Activated CD4-positive, alpha-beta T cell treated with anti-CD3 and anti-CD28 coated beads for 36 hours (primary cell): ENCODE measurements at places on chromosomes 2 and 18.

DNA sequence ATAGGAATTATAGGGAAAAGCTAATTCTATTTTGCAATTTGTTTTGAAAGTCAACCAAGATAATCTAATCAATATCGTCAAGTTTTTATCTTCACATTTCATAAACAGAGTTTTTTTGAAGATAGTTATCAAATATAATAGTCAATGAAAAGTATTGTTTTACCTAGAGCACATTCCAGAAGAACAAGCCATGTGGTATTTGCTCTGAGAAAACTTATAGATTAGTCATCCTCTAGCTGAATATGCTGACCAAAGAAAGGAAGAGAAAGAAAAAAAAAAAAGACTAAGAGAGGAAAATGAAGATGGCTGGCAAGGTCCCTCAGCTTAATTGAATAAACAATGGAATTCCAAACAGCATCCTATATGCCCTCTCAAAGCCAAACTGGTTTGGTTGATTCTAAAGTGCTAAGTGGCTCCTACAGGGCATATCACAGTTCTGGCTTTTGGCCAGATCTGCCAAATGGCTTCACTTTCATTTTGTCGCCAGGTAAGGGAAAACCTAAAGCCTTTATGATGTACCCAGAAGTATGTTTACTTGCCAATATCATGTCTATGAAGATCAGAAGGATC lies 132.6 kb downstream of the VWC2L start:
- no peaks in the 10 kb centered on the region for H3K4me1 ChIP-seq
- H3K36me3 ChIP-seq = no peaks in the 10 kb centered on the region
- no peak for DNase-seq
- H3K27me3 ChIP-seq = peaks cover 3% of the 10 kb centered on the region

DNA sequence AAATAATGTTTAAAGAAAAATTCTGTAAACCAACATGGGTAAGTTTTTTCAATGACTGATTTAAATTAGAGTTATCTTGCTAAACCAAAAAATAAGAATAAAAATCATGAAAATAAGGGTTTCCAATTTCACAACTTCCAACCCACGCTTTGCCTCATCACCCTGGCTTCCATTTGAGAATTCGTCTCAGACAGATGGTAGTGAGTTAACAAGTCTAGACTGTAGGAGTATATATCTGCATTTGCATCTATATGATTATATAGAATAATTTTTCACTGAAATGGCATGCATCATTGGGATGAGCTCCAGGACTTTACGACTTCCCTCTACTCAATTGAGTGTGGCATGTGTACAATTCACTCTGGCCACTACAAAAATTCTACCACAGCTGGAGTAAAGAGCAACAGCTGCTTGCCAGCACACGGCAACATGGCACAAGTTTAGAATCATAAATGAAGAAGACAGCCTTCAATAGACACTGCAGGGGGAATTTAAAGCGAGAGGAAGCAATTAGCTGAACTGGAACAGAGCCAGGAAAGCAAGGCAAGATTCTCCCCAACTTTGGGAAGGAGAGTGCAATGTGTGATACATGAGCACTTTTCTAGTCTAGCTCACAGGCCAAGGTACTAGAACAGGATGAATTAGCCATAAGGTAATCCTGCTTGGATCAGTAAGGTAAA lies 1673.5 kb upstream of the CELF4 start:
- H3K27me3 ChIP-seq = no peaks in the 10 kb centered on the region
- H3K36me3 ChIP-seq = no peaks in the 10 kb centered on the region
- no peaks in the 10 kb centered on the region for H3K4me1 ChIP-seq
- H3K4me3 ChIP-seq = no peak overlapping the region
- no peak overlapping the region for H3K27ac ChIP-seq

DNA sequence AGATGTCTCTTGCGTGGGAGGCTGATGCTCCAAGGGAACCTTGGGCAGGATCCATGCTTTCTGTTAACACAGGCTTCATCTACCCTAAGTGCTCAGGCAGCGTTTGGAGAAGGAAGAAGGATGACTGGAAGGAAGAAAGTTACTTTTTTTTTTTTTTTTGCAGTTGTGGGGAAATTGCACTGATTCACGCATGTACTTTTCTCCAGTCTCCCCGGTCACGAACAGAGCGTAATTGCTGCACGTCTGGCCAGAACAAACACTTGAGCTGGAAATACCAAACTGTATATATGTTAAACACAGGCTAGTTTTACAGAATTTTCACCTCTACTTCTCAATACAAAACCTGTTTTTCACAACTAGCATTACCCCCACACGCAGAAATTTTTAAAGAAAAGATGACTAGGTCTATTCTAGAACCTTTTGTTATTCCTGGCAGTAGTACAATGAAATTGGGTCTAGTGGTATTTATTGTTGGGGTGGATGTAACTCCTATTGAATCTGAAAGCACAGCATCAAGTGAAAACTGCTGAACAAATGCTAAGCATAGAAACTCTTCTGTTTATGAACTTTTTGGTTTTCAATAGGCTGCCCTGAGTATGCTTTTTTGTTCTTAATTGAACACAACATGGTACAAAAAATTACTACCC lies 9.3 kb upstream of the SCYGR5 start:
- peaks cover 5% of the 10 kb centered on the region for H3K4me1 ChIP-seq
- H3K27ac ChIP-seq = no peak overlapping the region

DNA sequence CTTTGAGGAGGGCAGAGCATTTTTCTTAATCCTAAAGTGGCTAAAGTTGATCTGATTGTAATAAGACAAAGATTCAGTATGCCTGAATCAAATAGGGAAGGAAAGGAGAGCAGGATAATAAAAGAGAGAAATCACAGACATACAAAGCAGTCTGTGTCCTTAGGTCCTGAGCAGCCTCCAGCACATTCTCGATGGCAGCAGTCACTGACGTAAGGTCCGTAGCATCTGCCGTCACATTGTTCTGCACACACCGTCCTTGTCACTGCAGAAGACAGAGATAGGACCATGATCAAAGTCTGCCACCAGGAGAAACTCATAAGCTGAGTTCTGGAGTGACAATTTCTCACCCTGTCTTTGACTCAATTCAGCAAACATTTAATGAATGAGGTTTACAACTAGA lies 813.7 kb downstream of the ERBB4 start:
- H3K4me1 ChIP-seq = no peaks in the 10 kb centered on the region
- DNase-seq = no peak
- H3K4me3 ChIP-seq = no peak overlapping the region
- no peaks in the 10 kb centered on the region for H3K27me3 ChIP-seq
- H3K27ac ChIP-seq = no peak overlapping the region
- no peaks in the 10 kb centered on the region for H3K36me3 ChIP-seq

DNA sequence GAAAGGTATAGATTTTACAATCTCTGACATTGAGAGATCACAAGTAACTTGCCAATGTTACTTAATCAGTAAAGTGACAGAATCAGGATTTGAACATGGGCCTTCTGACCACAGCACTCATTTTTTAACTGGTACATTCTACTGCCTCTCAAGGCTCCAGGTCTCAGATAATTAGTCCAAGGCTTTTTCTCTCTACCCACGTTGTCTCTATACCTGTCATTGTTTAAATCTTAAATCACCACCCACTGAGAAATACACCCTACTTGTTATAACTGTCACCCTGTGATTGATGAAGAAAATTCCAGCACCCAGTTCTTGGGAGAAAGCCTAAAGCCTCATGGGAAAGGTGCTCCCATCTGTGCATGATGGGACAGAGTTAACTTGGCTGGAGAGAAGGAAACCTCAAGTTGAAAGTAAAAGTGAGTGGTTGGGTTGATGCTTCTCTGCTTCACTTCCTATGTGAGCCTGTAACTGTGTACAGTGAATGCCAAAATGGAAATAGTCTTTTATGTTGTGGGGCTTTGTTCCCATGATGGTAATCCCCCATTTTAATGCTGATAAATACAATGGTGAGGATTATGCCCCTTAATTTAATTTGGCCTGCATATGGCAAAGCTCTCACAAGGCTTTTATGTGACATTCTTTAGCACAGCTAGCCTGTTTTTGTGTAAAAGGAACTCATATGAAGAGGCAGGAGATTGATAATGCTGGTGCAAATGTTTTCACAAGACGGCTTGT lies 190.1 kb upstream of the SP5 start:
- DNase-seq = no peak
- no peak overlapping the region for H3K4me3 ChIP-seq
- peaks cover 6% of the 10 kb centered on the region for H3K27me3 ChIP-seq
- no peaks in the 10 kb centered on the region for H3K36me3 ChIP-seq

DNA sequence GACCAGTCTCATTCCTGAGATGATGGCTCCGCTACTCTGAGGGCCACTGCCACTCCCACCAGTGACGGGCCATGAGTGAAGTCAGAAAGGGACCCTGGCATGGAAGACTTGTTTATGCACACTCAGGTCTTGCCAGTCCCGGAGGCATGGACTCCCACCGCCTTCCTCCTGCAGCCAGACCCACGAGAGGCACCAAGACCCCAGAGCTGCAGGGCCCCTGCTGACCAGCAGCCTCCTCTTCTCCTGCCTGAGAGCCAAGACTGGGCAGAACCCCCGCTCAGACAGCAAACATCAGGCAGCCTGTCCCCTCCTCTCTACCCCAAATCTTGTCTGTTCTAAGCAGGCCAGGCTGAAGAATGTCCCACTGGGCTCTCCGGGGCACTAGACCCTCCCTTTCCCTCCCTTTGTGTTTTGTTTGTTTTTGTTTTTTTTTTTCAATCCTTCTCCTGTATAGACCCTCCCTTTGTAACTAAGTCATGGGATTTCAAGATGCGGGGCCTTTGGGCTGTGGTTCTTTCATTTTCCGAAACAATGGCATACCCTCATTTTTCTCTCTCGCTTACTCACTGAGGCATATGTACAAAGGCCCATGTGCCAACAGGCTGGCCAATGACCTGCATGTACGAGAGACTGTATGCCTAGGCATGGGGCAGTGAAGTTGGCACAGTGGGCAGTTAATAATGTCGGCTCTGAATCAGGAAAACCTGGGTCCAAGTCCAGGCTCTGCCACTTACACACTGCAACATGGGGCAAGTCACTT lies 24.3 kb upstream of the MAPRE3 start:
- H3K4me1 ChIP-seq = peaks cover 2% of the 10 kb centered on the region
- H3K36me3 ChIP-seq = no peaks in the 10 kb centered on the region
- H3K4me3 ChIP-seq = no peak overlapping the region
- DNase-seq = no peak
- peaks cover 6% of the 10 kb centered on the region for H3K27me3 ChIP-seq
- no peak overlapping the region for H3K27ac ChIP-seq

DNA sequence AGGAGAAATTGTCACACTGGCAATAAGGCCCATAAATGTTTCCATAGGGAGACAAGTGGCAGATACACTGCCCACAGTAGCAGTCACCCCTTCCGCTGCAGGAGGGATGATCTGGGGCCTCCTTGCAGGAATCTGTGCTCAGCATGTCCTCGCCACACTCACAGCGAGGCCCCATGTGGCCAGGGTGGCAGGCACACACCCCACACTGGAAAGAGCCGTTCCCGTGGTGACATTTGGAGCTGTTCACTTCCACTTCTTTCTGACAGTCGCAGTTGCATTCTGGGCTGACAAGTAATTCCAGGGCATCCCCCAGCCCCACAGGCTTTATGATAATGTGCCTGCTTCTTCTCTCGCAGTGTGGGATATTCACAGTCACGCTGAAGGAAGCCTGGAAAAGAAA lies 62.6 kb downstream of the ITGB6 start:
- no peaks in the 10 kb centered on the region for H3K4me1 ChIP-seq
- no peak overlapping the region for H3K4me3 ChIP-seq
- H3K27me3 ChIP-seq = no peaks in the 10 kb centered on the region

DNA sequence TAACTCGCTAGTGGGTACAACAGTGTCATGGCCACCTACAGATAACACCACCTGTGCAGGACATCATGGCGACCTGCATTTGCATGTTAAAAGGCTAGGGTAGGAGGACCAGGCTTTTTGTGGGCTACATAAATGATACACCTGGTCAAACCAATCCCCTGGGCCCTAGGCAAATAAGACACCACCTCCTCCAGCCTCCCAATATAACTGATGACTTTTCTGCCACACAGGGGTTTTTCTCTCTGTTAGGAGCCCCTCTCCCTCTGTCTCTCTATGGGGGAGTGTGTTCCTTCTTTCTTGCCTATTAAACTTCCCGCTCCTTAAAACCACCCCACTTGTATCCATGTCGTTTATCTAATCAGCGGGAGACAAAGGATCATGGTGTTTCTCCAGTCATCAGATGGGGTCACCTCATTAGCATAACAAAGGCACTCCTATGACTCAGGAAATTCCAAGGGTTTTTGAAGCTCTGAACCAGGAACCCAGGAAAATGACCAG lies 10.8 kb upstream of the BUB1 start:
- peaks cover 2% of the 10 kb centered on the region for H3K27me3 ChIP-seq
- DNase-seq = no peak

GRCh38 chr2:149200109-149200520 lies 130.3 kb upstream of the LYPD6 start:
- H3K4me3 ChIP-seq = no peak overlapping the region
- H3K36me3 ChIP-seq = no peaks in the 10 kb centered on the region
- no peaks in the 10 kb centered on the region for H3K4me1 ChIP-seq
- no peak overlapping the region for H3K27ac ChIP-seq

DNA sequence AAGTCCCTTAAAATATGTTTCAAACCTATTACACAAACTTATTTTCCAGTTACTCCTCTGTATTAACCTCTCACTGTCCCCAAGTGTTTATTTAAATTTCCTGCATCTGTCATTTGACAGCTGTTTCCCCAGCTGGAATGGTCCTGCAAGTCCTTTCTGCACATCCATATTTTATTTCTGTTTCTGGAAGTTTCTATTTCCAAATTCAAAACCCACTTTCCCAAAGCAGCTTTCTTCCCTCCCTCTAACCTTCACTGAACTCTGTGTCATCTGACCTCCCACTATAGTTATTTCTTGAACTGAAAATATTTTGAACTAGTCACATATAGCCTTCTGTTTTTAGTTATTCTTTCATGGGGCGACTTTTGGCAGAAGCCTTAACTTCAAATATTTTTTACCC lies 459.4 kb upstream of the MC4R start:
- H3K36me3 ChIP-seq = no peaks in the 10 kb centered on the region
- no peak overlapping the region for H3K27ac ChIP-seq
- H3K4me1 ChIP-seq = no peaks in the 10 kb centered on the region
- H3K4me3 ChIP-seq = no peak overlapping the region

DNA sequence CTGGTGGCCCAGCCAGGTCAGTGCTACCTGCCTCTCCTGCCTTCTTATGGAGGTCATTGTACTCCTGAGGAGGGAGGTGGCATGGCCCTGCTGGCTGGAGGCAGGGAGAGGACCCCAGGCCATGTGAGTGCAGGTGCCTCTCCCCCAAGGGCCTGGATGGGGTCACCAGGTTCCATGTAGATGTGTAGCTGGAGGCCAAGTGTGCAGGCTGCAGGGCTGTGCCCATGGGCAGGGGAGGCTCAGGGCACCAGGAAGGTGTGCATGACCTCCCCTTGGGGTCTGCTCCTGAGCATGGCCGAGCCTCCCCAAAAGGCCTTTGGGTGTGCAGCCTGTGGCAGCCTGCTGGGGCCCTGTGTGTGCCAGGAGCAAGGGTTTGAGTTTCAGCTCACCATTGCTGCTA lies 128.1 kb upstream of the HDAC4 start:
- H3K36me3 ChIP-seq = no peaks in the 10 kb centered on the region
- no peaks in the 10 kb centered on the region for H3K4me1 ChIP-seq
- H3K27ac ChIP-seq = no peak overlapping the region
- H3K27me3 ChIP-seq = no peaks in the 10 kb centered on the region
